ENCODE measurements at places on chromosomes 4 and X. TPM values are rescaled to one million over a fixed set of nuclear protein-coding genes. Genes with fewer than 3 reads are reported as not detected.

CFI gene
- total RNA-seq = 52.0 TPM

- no peak for DNase-seq
Measured at GRCh38 chrX:13014111-13015096, 30.0 kb downstream of the FAM9C start.

GPR82 gene
- 0.20 TPM for total RNA-seq

GRCh38 chrX:149494844-149495565 lies 10.1 kb downstream of the IDS start:
- no peak for DNase-seq

PAGE2B gene
- total RNA-seq = not detected

EDA2R gene
- total RNA-seq = 4.6 TPM

DNA sequence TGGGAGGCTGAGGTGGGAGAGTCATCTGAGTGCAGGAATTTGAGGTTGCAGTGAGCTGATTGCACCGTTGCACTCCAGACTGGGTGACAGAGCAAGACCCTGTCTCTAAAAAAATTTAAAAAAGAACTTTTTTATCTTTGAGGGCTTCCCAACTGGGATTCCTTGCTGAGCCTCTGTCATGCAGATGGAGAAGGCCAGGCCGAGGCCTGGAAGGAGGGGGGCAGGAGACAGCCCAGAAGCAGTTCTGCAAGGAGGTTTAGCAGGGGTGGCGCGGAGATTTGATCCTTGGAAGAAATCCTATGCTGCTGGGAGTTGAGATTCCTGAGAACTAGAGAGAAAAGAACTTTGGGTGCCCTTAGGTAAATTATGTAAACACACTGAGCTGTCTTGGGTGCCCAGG lies 2.5 kb upstream of the ARSD start:
- no peak for DNase-seq

WAS gene
- total RNA-seq = 3.0 TPM

SPANXN4 gene
- total RNA-seq = not detected

GRCh38 chr4:74539044-74539790 lies 94.3 kb downstream of the AREG start:
- no peak for DNase-seq

GRCh38 chrX:42149765-42150164 lies 226.4 kb upstream of the CASK start:
- no peak for DNase-seq

PABPC1L2A gene
- total RNA-seq = not detected

GUCY1B1 gene
- 14.7 TPM for total RNA-seq

GRCh38 chr4:116878280-116878679 lies 207.1 kb downstream of the TRAM1L1 start:
- no peak for DNase-seq

FAM156A gene
- 8.7 TPM for total RNA-seq

RTL3 gene
- total RNA-seq = 0.09 TPM

DDX53 gene
- total RNA-seq = not detected

P2RY4 gene
- total RNA-seq = not detected

DNA sequence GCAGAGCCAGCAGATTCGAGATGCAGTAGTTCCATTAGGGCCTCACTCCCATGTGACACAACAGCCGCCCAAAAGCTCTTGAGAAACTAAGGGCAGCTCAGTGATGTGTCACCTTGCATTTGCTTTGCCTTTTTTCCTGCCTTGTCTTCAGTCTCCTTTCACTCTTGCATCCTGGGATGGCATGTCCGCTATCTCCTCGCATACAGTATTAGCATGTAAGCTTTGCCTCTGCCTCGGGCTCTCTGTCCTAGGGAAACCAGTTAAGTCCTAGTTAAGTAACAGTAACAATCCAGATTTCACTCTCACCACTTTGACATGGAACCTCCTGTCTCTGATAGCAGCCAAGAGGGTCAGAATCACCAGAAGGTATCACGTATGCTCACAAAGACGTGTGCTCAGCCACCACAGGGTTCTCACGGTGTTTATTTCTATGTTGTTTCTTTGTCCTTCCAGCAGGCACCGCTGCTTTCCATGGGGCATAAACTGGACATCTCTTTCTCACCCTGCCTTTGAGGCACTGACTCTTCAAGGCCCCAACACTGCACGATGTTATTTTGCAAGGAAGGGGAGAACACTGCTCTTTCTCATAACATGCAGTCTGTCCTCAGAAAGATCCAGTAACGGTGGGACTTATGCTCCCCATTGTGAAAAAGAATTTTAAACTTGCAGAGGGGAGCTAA lies 26.7 kb upstream of the SORBS2 start:
- no peak for DNase-seq

DAPP1 gene
- 0.50 TPM for total RNA-seq

DNA sequence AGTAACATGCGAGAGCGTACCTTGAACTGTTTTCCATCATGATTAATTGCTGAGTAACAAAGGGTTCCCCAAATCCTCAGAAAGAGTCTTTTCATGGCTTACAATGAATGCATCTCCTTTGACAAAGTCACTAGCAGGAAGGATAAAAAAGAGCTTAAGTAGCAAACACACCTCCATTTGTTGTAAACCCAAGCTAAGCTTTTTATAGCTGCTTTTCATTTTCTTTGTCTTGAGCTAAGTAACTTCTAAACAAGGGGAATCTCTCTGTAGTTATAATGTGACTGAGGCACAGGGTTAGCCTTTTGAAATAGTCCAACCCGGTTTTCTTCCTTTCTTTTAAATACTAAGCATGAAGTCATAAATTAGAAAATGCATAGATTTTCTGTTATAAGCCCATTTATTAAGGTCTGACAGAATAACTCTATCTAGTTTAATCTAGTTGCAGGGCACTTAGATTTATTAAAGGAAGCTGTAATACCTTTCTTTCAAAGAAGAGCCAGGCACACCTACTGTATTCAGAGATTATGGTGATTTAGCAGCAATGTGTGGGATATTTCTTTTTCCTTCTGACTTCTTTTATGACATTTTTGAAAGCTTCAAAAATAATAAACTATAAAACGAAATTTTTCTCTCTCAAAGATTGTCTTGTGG lies 226.9 kb upstream of the SMIM31 start:
- DNase-seq = no peak

- no peak for DNase-seq
Measured at GRCh38 chrX:118652717-118653116, 74.7 kb upstream of the IL13RA1 start.

GRCh38 chrX:17662391-17662790 lies 74.9 kb upstream of the SCML1 start:
- no peak for DNase-seq

DNA sequence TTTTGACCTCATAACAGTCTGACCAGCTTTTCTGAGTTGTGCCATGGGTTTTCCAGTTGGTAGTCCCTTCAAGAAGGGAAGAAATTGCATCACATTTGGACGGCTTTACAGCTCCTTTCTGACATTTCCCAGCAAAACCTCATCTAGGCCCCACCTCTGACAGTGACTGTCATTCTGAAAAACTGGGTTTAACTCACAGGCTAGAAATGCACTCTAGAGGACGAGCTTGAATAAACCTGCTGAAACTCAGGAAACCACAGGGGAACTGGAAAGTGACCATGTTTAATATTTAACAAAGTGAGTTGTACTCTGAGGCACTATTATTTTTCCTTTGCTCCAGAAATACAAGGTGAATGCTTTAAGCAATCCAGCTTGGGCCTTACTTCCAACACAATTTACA lies 434.3 kb upstream of the RASGEF1B start:
- DNase-seq = no peak

DNA sequence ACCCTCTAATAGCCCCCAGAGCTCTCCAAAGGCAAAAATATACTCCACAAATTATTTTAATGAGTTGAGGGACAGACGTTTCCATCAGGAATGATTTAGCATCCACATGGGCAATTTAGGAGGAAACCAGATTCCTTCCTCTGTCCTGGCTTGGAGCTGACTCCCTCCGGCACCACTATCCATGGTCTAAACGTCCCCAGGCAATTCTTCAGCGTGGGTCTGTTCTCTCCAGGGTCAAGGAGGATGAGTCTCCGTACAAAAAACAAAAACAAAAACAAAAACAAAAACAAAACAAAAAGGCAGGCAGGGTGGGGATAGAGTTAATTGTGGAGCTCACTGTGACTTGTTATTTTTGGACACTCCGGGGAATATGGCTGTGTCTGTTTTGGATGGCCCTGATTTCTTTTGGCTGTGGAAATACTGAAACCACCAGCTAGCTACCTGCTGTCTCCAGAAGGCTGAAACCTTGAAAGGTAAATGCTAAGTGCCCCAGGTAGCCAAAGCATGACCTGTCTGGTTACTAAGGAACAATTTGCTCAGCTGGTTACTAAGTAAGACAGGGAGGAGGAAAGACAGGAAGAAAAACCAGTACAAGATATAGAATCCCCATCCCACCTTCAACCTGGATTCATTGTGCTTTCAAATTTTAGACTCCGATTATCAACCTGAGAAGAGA lies 419.1 kb upstream of the LCORL start:
- no peak for DNase-seq

DNA sequence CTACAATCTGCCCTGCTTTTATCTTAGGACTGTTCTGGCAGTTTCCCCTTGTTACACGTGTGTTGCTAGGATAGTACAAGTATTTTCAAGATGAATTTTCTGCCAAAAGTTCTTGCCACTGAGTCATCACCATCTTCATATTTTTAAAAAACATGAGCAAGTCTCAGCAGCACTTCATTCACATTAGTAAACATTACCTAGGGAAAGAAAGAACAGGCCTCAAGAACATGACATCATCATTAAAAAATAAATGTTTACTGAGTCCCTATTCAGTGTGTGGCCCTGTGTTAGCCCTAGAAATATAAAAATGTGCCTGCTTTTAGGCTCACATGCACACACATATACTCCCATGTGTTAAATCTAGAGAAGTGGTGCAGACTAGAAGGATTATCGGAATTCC lies 18.7 kb upstream of the GPC3 start:
- DNase-seq = no peak

CYP2U1 gene
- 5.5 TPM for total RNA-seq

Data from heart left ventricle (tissue), 16 donors.